ENCODE measurements at places on chromosomes 3 and 15. TPM values are rescaled to one million over a fixed set of nuclear protein-coding genes. Genes with fewer than 3 reads are reported as not detected.

- DNase-seq = no peak
Measured at GRCh38 chr15:45291822-45292582, 40.0 kb downstream of the SLC28A2 start.

- peak; percentile 72 for DNase-seq
Measured at GRCh38 chr3:42080453-42080872, 10.7 kb upstream of the TRAK1 start.

- DNase-seq = peak; percentile 75
Measured at GRCh38 chr3:58260261-58260731, 22.7 kb downstream of the ABHD6 start.

- DNase-seq = no peak
Measured at GRCh38 chr3:143226678-143227291, 107.2 kb downstream of the CHST2 start.

- DNase-seq = no peak
Measured at GRCh38 chr3:183912895-183913579, 28.4 kb upstream of the PARL start.

GRCh38 chr15:73787621-73788020, 34.5 kb upstream of the INSYN1 start:
- DNase-seq = no peak

GRCh38 chr3:101362406-101362805, 42.0 kb upstream of the IMPG2 start:
- no peak for DNase-seq

DNA sequence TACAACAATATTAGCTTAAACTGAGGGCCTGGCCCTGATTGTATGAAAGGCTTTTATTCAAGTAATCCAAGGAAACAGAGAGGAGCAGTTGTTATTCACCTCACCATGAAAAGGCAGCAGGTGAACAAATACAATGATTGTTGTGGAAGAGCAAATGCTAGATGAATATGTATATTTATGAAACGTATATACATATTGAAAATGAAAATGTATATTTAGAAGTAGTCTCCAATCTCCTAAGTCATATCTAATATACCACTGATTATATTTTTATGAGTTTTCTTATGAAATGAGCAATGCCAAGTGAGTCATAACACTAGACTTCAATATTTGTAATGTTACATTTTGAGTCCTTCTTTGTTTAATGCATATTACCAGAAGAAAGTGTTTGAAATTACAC, 116.2 kb upstream of the KCNMB2 start:
- no peak for DNase-seq

- DNase-seq = no peak
Measured at GRCh38 chr15:97733373-97733772, 227.1 kb upstream of the ARRDC4 start.

GRCh38 chr3:19046440-19046839, 101.9 kb upstream of the KCNH8 start:
- DNase-seq = no peak

- DNase-seq = no peak
Measured at GRCh38 chr3:138455801-138456716, 21.6 kb downstream of the ESYT3 start.

- DNase-seq = no peak
Measured at GRCh38 chr3:13792512-13793371, 87.1 kb downstream of the WNT7A start.

GRCh38 chr15:62706317-62706716, 336.2 kb upstream of the TPM1 start:
- no peak for DNase-seq

DNA sequence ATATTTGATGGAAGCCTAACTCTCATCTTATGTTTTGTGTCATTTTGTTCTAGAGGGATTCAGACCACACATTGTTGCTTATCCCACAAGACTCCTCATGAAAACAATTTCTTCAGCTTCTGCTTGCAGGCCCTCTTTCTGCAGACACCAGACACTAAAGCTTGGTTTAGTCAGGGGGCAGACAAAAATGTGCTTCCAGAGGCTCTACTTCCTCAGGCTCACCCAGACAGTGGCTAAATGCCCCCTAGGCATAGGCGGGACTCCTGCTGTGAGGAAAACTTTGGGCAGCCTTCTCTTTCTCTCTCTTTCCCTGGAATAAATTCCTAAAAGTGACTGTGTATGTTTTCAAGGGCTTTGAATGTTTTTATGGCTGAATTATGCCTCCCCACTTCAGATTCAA, 435.4 kb upstream of the ATP11B start:
- peak; percentile 42 for DNase-seq

DNA sequence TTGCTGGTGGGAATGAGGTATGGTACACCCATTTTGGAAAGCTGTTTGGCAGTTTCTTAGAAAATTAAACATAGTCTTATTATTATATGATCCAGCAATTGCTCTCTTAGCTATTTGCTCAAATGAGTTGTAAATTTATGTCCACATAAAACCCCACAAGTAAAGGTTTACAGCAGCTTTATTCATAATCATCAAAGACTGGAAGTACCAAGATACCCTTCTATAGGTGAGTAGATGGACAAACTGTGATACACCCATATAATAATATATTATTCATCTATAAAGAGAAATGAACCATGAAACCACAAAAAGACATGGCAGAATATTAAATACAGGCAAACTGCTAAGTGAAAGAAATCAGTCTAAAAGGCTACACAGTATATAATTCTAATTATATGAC, 344.7 kb upstream of the CDIN1 start:
- no peak for DNase-seq

DNA sequence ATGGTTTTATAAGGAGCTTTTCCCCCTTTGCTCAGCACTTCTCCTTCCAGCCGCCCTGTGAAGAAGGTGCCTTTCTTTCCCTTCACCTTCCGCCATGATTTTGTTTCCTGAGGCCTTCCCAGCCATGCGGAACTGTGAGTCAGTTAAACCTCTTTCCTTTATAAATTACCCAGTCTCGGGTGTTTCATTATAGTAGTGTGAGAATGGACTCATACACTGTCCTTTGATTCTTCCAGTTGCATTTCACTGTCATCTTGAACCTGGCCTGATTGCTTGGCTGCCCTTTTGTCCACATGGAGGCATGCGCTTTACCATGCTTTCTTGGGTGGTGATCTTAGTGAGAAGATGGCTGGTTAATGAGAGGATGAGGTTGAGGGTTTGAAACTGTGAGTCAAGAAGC, 23.2 kb downstream of the USP13 start:
- no peak for DNase-seq

DNA sequence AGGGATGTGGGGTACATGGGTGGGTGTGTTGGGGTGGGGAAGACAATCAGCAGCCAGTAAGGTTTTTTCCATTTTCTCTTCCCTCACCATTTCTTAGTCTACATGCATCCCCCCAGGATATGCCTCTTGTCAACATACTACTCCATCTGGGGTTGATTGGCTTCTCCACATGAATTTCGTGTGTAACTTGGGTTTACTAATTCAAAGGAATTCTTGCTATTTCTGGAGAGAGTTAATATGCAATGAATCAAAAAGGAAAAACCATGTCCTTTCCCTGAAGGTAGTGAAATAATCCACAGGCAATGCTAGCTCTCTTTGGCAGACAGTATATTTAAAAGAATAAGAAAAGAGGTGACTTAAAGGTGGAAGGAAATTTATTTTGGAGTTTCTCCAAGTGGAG, 198.4 kb downstream of the EBLN2 start:
- no peak for DNase-seq

DNA sequence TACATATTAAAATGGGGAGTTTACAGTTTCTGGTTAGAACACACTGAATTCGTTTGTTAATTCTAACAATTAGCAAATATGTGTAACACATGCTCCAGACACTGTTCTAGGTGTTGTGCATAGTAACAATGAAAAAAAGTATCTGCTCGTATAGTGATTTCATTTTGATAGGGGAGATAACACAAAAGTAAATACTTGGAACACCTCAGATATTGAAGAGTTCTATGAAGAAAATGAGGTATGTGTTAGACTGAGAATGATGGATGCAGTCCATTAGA, 6.8 kb upstream of the TMF1 start:
- no peak for DNase-seq

- DNase-seq = peak; percentile 46
Measured at GRCh38 chr15:39239562-39239961, 341.3 kb upstream of the THBS1 start.

DNA sequence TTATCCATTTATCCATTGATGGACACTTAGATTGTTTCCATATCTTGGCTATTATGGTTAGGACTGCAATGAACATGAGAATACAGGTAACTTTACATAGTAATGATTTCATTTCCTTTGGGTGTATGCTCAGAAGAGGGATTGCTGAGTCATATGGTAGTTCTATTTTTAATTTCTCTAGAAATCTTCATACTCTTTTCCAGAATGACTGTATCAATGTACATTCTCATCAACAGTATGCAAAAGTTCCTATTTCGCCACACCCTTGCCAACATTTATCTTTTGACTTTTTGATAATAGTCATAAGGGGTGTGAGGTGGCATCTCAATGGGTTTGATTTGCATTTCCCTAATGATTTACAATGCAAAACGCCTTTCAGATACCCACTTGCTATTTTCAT, 6.2 kb upstream of the NIPA1 start:
- DNase-seq = no peak

GRCh38 chr15:74022706-74023470, 28.4 kb downstream of the PML start:
- DNase-seq = no peak

- peak; percentile 51 for DNase-seq
Measured at GRCh38 chr3:12178091-12178820, 19.5 kb upstream of the TIMP4 start.

DNA sequence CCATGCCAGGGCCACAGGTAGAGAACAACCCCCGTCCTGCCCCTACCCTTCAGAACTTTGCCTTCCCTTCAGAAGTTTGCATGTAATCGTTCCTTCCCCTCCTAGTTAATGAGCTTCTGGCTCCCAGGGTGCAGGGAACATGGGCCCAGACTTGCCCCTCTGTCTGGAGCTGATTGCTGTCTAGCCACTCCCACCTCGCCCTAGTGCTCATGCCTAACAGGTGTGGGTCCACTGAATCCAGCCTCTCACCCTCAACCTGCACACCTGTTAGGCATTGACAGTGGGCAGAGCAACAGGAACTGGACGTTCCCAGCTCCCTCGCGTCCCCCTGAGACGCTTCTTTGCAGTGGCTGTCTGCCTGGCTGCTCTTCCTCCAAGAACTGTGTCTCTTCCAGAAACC, 40.3 kb downstream of the WNT5A start:
- DNase-seq = no peak

DNA sequence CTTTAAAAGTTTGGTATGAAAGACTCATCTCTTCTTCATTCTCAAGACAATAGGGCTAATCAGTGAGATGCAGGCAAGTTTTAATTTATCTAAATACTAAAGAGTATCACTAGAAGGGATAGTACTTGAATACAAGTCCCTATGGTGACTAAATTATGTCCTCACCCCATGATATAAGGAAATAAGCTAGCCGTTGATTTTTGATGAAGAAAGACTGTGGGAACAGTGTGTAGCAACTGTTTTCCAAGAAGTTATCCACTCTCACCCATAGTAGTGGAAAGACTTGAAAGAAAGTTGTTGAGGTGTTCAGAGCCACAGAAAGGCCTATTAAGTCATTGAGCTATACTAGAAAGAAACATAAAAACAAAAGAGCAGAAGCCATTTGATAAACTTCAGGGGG, 36.7 kb downstream of the PIK3CA start:
- DNase-seq = no peak

- DNase-seq = no peak
Measured at GRCh38 chr3:23474580-23475357, 271.6 kb downstream of the UBE2E2 start.

- no peak for DNase-seq
Measured at GRCh38 chr3:15113471-15113870, 14.5 kb upstream of the RBSN start.

DNA sequence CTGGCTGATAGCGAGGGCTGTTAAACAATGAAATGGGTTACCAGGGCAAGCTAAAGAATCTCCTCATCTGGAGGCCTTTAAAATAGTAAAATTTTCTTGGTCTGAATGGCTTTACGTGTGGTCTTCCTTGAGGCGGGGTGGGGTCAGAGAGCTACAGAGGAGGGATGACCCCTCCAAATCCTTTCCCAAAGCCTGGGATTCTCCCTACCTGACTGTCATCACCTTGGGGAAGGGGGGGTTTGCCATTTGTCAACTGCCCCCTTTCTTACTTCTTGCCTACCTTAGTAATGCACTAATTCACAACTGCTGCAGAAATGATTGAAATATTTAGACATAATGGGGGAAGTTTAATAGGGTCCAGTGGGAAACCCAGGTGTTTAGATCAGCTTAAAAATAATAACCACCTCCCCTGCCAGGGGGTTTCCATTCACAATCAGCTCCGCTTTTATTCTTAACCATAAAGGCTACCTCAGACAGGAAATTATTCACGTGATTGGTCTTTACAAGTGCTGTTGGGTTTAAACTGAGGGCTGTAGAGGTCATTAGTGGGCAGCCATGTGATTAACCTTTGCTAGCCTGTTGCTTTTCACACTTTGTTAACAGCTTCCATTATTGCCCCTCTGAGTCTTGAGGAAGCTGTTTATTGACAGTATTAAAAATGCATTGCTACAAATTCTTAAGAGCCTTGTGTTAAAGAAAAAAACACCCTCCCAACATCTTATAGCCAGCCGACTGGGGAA, 276.5 kb upstream of the ATP11B start:
- DNase-seq = no peak

GRCh38 chr15:95469496-95470000, 861.0 kb upstream of the NR2F2 start:
- DNase-seq = no peak

GRCh38 chr3:11096266-11097139, 57.8 kb upstream of the HRH1 start:
- peak; percentile 96 for DNase-seq

GRCh38 chr3:133591271-133591742, 17.8 kb downstream of the CDV3 start:
- peak; percentile 32 for DNase-seq

GRCh38 chr15:63221346-63221745, 31.9 kb downstream of the RAB8B start:
- no peak for DNase-seq

DNA sequence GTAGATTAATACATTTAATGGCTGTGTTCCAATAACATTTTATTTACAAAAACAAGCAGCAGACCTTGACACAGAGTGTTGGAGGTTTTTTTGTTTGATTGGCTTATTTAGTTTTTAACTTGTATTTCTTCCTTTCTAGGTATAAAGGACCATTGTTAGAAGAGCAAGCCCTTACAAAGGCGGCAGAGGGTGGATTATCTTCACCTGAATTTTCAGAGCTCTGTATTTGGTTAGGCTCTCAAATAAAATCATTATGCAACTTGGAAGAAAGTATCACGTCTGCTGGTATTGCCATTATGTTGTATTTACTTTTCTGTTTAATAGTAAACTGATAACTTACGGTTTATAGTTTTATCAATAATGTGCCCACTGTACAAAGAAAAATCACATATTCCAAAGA, 10.0 kb downstream of the FAM98B start:
- DNase-seq = no peak

Gene TMEM207
- not detected for total RNA-seq

Gene IL17RB
- total RNA-seq = 3.1 TPM

Gene ISL2
- 3.2 TPM for total RNA-seq

Gene OXSM
- total RNA-seq = 10.6 TPM

Gene ISLR
- 0.29 TPM for total RNA-seq

Gene PSTPIP1
- total RNA-seq = not detected

Gene ZDHHC19
- not detected for total RNA-seq

Gene CELSR3
- total RNA-seq = 2.4 TPM

Gene SPTBN5
- total RNA-seq = 1.1 TPM

Gene TMC3
- not detected for total RNA-seq

Gene TRANK1
- total RNA-seq = 13.4 TPM

Gene SERPINI2
- not detected for total RNA-seq

Gene ITPKA
- 5.0 TPM for total RNA-seq

Gene ADAMTS9
- total RNA-seq = 3.3 TPM

Gene INSYN1
- total RNA-seq = 0.21 TPM

All from Daoy (cell line).